ENCODE measurements at places on chromosomes 3 and 15.

DNA sequence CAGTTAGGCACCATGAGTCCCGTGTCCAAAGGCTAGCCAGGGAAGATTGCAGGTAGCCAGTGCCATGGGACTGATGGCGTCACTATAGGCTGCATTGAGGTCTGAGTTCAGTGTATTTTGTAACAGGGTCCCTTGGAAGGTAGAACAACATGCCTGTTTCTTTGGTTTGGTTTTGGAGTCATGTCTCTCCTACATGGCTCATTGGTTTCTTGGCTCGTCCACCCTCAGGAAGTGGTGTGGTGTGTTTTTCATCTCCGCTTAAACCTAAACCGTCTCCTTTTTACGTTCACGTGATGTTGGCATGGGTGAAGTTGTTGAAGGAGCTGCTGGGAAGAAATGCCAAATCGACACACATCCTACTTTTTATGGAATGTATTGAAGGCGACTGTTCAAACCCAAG lies 71.6 kb downstream of the FLNB start:
- no peak for DNase-seq

GRCh38 chr15:64092075-64092820 lies 1.4 kb downstream of the CIAO2A start:
- no peak for DNase-seq

GRCh38 chr3:165635791-165636683 lies 201.2 kb downstream of the BCHE start:
- DNase-seq, result no peak

GRCh38 chr3:126545544-126545943 lies 13.2 kb downstream of the C3orf22 start:
- no peak for DNase-seq

DNA sequence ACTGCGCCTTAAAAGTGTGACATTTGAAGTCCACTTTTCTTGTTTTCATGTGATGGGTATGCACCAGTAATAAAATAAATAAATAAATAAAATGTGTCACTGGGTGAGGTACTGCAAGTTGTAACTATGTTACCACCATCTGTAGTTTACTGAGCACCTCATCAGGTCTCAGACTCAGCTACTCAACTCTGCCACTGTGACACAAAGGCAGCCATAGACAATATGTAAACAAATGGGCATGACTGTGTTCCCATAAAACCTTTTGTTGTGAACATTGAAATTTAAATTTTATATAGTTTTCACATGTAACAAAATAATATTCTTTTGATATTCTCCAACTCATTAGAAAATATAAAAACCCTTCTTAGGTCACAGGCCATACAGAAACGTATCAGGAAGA lies 120.1 kb downstream of the DNAJB8 start:
- DNase-seq, result no peak
